Stimulated activated CD4-positive, alpha-beta T cell treated with anti-CD3 and anti-CD28 coated beads, Interleukin-1b, Interleukin-23, amount 100 ng/mL, for 48 hours (primary cell): ENCODE measurements at places on chromosomes 3 and 15.

DNA sequence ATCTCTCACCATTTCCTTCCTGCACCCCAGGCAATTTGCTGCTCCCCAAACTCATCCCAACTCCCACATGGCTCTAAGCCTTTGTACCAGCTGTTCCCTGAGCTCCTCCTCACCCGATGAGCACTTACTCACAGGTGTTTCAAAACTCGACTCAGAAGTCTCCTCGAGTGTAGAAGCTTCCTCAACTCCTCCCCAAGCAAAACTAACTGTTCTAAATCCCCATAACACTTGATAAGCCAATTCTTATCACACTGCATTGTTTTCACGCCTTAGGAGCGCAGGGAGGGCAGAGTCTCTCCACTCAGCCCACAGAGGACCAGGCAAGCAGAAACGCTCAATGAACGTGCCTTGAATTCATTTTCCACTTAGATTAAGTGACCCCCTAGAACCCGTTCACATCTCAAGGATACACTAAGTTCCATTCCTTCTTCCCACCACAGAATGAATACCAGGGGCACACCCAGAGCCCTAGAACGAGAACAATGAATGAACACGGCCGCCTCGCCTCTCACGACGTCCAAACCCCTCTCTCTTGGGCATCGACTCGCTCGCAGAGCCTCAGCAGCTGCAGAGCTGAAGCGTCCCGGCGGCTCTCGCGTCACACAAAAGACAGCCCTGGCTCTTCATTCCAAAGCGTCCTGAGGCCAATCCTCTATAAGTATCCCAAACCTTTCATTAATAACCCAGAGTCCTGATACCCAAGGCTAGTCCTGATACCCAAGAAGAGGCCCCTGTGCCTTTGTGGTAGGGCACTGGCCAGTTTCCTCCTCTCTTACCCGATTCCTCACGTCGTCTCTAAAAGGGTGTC is 1.1 kb downstream of the RAF1 start:
- peak; percentile 31 for DNase-seq

DNA sequence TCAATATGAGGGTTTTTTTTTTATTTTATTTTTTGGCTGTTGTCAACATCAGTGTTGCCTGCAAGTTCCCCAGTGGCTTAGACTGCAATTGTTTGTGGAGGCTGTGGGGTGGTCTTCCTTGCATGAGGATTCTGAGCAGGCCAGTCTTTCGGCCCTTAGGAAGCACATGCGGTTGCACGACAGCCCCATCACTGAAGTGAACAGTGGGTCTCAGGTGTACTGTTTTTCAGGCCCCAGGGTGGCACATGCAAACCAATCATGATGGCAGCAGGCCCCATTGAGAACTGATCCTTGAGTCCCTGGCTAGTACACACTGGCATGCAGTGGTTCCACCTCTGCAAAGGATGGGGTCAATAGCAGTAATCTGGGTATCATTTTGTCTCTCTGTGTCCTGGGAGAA is 768.7 kb downstream of the EPHA3 start:
- DNase-seq: no peak

DNA sequence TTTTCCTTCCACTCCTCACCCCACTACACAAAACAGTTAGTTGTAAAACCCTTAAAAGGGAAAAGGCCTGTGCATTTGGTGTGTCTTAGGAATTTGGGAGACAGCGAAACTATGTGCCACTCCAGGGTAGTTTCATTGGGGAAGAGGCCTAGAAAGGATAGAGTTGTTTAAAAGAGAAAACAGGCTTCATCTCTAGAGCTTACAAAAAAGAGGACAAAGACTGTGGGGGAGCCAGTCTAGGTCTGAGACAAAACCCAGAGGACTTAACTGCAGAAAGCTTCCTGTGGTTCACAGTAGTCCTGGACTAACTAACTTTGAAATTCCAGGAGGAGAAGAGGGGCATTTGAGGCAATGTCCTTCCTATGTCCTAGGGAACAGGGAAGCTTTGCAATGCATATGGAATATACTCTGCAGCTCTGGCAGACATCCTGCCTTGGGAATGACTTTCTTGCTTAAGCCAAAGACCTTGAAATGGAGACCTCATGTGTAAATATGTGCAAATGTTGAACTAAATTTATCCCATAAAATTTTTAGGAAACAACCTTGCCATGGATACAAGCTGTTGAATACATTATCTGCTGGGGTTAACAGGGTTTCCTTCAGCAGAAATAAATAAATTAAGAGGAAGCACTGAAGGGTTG is 159.4 kb downstream of the LSAMP start:
- no peak for DNase-seq

DNA sequence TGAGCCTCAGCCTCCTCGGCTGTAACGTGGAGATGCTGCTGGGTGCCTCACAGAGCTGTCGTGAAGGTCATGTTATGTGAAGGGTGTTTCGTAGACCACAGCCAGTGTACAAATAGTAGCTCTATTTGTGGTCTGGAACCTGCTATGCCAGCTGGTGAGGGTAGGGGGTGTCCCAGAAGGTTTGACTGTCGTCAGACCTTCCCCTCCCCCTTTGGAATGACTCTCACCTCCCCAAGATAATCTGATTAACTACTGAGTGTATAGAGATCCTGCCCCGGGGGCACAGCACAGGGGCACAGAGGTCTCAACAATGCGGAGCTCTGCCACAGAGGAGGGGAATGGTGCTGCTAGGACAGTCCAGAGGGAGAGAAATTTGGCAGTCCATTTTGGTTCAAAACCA is 20.5 kb downstream of the FGD5 start:
- no peak for DNase-seq

GRCh38 chr3:5427021-5427420 is 239.5 kb downstream of the EDEM1 start:
- DNase-seq: no peak
